ENCODE measurements at places on chromosomes 4 and X. TPM values are rescaled to one million over a fixed set of nuclear protein-coding genes. Genes with fewer than 3 reads are reported as not detected.
A peak's percentile ranks its signal among the peaks of the same experiment; 100 is the strongest.

Gene MAP9
- total RNA-seq, result 2.3 TPM

DNA sequence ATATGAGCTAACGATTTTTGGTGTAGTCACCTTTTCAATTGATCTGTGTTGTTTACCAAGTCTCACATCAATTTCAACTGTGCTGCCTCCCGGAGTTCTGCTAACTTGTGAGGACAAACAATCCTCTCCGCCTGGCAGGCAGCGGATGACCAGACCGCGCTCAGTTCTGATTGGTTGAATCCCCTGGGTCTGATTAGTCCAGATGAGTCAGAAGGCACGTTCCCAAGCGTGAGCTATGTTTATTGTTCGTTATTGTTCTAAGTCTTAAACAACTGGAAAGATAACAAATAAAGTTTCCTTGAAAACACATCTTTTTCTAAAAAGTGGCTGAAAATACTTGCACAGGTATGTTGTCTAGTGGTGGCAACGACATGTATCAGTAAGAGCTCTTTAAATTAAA lies 37.9 kb upstream of the TRPC3 start:
- no peak for DNase-seq

GRCh38 chrX:107537815-107538214 lies 88.4 kb downstream of the FRMPD3 start:
- peak; percentile 27 for DNase-seq

GRCh38 chrX:118115953-118116712 lies 477 bp downstream of the KLHL13 start:
- DNase-seq, result peak; percentile 20

DNA sequence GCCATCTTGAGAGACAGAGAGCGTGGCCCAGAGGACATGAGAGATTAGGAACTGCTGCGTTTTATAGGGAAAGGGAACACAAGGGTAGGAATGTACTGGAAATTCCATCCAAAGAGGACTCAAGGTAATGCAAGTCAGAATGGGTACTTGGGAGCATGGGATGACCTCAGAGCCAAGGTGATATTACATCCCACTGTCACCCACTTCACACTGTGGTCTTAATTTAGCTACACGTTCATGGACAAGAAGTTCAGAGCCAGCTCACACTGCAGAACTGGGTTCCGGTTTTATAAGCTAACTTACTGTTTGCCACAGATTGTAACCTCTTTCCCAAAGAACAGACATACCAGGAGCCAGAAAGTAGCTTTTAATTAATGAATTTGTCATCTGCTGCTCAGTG lies 244.7 kb downstream of the CBR4 start:
- DNase-seq, result no peak
